Hair follicular keratinocyte (primary cell): ENCODE measurements at places on chromosomes 5 and 9. TPM values are rescaled to one million over a fixed set of nuclear protein-coding genes. Genes with fewer than 3 reads are reported as not detected.

Gene PCDHA1
- total RNA-seq, result not detected in 2 replicates

Gene ORM1
- not detected in 2 replicates for total RNA-seq

Gene FBP1
- not detected in 2 replicates for total RNA-seq

Gene DDX4
- not detected in 2 replicates for total RNA-seq

Gene NKD2
- 0.47 TPM in 1 of 2 replicates, not detected in the other for total RNA-seq

Gene NEURL1B
- total RNA-seq, result 0.86 and 1.3 TPM in 2 replicates

Gene FRMPD1
- under 0.01 TPM in 1 of 2 replicates, not detected in the other for total RNA-seq

Gene MED10
- 36.5 and 36.6 TPM in 2 replicates for total RNA-seq

Gene GRM6
- not detected in 2 replicates for total RNA-seq

Gene AJM1
- total RNA-seq, result 0.87 and 2.0 TPM in 2 replicates

Gene CDX1
- total RNA-seq, result not detected in 2 replicates

Gene CCDC192
- total RNA-seq, result not detected in 2 replicates

Gene NIPAL4
- total RNA-seq, result 25.3 and 30.4 TPM in 2 replicates

Gene SPINK7
- total RNA-seq, result 0.47 TPM in 1 of 2 replicates, not detected in the other

Gene INSL4
- not detected in 2 replicates for total RNA-seq

Gene ATG10
- total RNA-seq, result 9.6 and 10.6 TPM in 2 replicates

Gene IFNA13
- total RNA-seq, result not detected in 2 replicates

Gene SUSD3
- total RNA-seq, result 2.1 and 3.1 TPM in 2 replicates

Gene PRELID2
- total RNA-seq, result 6.5 and 6.6 TPM in 2 replicates

Gene COL15A1
- total RNA-seq, result not detected in 2 replicates

Gene PRLR
- not detected in 2 replicates for total RNA-seq

Gene PITX1
- total RNA-seq, result 3.7 and 4.2 TPM in 2 replicates

Gene C7
- total RNA-seq, result 1.6 TPM in 1 of 2 replicates, not detected in the other

Gene ABO
- not detected in 2 replicates for total RNA-seq

Gene OTULINL
- total RNA-seq, result 0.27 and 0.78 TPM in 2 replicates

Gene LRRC19
- 0.23 TPM in 1 of 2 replicates, not detected in the other for total RNA-seq

Gene MCTP1
- total RNA-seq, result 6.8 and 8.5 TPM in 2 replicates

Gene PTGS1
- 18.6 and 20.1 TPM in 2 replicates for total RNA-seq

Gene ESM1
- not detected in 2 replicates for total RNA-seq

Gene HACD4
- 4.7 and 9.4 TPM in 2 replicates for total RNA-seq

Gene ITGA1
- total RNA-seq, result 7.7 and 10.1 TPM in 2 replicates

Gene PRUNE2
- total RNA-seq, result 0.16 and 0.19 TPM in 2 replicates

Gene UBTD2
- total RNA-seq, result 12.4 and 13.2 TPM in 2 replicates

Gene FOXD4L4
- total RNA-seq, result not detected in 2 replicates

Gene TYRP1
- not detected in 2 replicates for total RNA-seq

Gene SLC4A9
- total RNA-seq, result not detected in 2 replicates

Gene KIF20A
- 13.8 and 45.5 TPM in 2 replicates for total RNA-seq

Gene SH2D3C
- 0.15 and 0.23 TPM in 2 replicates for total RNA-seq
